Right lobe of liver (tissue), 6 donors: ENCODE measurements at places on chromosomes 13 and 19.

- DNase-seq = no peak
Observed at GRCh38 chr13:20721454-20722357, 18.2 kb downstream of the IL17D start.

DNA sequence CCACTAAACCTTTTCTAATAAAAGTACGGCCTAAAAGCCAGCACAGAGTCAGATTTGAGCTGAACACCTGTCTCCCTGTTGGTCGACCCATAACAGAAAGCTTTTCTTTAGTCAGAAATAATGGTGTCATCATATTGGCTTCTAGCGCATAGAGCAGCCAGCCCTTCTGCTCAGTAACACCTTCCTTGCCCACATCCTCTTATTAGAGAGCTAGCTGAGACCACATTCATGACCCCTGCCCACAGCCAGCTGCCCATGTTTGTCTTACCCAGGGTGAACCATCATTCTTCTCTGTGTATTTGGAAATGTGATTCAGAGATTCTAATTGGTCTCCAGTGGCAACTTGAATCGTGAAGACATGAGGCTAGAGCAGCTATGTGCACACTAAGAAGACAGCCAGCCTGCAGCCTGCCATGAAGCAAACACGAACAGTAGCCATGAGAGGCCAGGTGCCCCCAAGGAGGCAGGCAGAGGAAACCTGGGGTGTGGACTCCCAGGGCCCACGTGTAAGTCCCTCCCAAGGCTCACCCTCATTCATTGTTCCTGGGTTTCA, 82.3 kb upstream of the PDCD5 start:
- no peak for DNase-seq

- DNase-seq = no peak
Observed at GRCh38 chr13:108281901-108282300, 12.4 kb downstream of the TNFSF13B start.

- DNase-seq = no peak
Observed at GRCh38 chr19:3857449-3858003, 11.3 kb downstream of the ZFR2 start.

- no peak for DNase-seq
Observed at GRCh38 chr19:28656644-28657043, 556.3 kb downstream of the UQCRFS1 start.

GRCh38 chr19:40604647-40605215, 3.6 kb downstream of the LTBP4 start:
- no peak for DNase-seq
